GM10248 (cell line): ENCODE measurements at places on chromosomes 2 and 18.

GRCh38 chr18:69088973-69089372 is 291.1 kb downstream of the CCDC102B start:
- no peak for DNase-seq

DNA sequence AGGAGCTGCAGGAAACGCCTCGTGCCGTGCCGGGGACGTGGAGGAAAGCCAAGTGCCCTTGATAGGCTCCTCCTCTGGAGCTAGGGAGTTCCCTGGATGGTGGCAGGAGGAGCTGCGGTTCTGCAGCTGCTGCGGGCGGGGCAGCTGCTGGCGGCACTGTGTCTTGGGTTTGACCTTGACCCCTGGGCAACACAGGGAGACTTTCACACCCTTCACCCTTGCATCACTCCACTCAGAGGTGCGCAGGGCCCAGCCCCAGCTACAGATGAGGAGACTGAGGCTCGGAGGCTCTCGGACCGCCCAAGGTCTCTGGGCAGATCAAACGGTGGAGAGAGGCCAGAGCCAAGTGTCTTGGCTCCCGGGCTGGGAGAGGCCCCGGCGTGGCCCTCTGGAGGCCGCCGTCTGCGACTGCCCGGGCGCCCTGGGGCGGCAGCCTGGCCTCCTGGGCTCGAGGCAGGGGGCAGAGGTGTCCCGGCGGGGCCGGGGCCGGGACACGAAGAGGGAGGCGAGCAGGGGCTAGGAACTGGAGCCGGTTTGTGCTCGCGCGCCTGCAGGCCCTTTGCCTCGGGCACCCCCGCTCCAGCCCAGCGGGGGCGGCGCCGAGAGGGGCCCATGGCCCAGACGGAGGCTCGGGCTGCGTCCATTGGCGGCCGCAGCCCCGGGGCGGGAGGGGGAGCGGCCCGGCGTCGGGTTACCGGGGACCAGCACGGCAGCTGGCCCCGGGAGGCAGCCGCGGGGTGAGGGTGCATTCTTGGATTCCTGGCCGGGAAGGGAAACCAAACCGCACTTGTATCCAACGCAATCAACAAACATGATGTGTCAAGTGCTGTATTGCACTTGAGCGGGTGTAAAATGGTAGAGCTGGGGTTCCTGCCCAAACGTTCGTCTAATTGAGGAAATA is 129.6 kb upstream of the SLC1A4 start:
- DNase-seq, result peak; percentile 79

DNA sequence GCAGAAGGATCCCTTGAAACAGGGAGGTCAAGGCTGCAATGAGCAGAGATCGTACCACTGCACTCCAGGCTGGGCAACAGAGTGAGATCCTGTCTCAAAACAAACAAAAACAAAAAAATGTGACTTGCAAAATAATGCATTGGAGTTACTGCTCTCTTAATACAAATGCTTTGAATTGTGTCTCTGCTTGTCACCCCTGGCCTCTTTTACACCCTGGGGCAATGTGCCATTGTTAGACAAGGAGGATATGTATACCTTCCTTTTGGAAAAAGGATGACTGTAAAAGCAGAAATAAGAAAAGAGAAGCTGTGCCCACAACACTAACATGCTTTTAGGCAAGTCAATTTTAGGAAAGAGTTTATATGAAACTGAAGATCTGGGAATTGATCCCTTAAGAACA is 20.8 kb upstream of the C2orf74 start:
- no peak for DNase-seq

- DNase-seq, result no peak
Observed at GRCh38 chr2:104654811-104655210, 199.1 kb upstream of the POU3F3 start.

DNA sequence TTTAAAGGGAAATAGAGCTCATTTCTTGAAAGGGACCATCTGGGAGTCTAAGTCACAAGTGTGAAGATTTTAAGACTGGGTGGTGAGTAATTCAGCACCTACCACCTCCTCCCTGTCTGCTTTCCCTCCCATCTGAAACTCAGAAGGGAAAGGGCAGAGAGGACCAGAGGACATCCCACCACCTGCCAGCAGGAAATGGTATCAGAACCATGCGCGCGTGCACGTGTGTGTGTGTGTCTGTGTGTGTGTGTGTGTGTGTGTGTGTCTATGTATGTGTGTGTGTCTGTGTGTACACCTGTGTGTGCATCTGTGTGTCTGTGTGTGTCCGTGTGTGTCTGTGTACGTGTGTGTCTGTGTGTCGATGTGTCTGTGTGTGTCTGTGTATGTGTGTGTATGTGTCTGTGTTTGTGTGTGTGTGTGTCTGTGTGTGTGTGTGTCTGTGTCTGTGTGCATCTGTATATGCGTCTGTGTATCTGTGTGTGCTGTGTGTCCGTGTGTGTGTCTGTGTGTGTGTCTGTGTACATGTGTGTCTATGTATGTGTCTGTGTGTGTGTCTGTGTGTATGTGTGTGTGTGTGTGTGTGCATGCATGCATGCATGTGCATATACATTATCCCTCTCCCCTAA is 76.8 kb downstream of the ZFP36L2 start:
- DNase-seq, result no peak

- no peak for DNase-seq
Observed at GRCh38 chr2:238344035-238344434, 23.7 kb downstream of the TRAF3IP1 start.

GRCh38 chr2:138711812-138712211 is 68.4 kb downstream of the NXPH2 start:
- DNase-seq, result no peak

GRCh38 chr18:29449424-29449823 is 1272.5 kb upstream of the CDH2 start:
- DNase-seq, result no peak

DNA sequence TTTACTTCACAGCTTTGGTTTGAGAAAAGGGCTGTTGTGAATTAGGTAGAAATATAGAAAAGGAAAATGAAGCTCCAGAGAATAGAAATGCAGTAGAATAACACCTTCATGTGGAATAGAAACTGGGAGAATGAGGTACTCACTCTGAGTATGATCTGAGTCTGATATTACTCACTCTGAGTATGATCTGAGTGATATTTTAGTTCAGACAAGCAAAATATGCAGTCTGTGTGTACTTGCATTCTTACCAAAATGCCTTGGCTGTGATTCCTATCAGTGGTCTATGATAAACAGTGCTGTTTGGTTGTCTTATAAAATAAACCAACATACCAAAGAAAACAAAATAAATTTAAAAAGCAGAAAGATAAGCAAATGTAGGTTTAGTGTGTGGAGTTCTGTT is 487.6 kb downstream of the THSD7B start:
- DNase-seq, result no peak

DNA sequence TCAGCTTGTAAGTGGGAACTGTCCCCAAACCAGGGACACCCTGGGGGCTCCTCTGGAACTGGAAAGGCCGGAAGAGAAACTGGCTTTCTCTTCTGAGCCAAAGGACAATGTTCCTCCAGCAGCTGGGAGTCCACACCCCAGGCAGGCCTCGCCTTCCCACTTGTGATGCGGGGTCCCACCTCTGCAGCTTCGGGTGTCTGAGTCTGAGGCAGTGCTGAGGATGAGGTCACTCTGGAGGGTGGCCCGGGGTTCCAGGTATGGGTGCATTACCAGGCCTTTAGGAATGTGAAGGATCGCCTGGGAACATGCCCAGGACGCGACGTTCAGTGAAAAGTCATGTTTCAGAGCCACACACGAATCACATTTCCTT is 18.2 kb upstream of the BOK start:
- DNase-seq, result peak; percentile 21

DNA sequence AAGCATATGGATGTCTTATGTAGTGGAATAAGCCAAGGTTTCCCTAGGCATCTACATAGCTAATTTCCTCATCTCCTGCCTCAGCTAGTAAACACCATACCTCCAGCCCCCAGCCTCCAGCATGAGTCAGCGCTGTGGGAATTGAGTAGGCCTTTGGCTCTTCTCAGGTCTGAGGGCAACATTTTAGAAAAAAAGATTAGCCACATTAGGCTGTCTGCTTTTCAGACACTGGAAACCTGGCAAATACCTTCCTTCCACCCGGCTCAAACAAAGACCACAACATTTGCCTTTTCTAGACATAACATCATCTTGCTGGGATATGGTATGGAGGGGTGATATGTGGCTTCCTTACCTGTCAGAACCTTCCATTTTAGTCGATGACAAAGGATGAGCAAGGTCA is 6.1 kb upstream of the CCDC195 start:
- DNase-seq, result no peak

- DNase-seq, result no peak
Observed at GRCh38 chr2:309954-310510, 22.1 kb upstream of the ALKAL2 start.

DNA sequence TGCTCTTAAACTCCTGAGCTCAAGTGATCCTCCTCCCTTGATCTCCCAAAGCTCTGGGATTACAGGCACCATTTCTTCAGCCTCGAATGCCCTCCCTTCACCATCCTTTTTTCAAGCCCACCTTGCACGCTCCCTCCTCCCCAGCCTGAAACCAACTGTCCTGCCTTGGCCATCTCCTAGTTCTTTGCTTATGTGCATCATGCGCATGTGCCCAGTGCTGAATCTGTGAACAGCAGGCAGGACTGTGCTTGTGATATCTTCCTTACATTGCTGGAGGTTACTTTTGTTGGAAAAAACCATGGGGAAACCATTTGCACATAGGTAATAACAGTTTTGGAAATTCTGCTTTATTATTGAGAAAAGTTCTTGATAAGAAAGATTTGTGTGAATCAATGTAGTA is 30.2 kb upstream of the CETN1 start:
- DNase-seq, result no peak

DNA sequence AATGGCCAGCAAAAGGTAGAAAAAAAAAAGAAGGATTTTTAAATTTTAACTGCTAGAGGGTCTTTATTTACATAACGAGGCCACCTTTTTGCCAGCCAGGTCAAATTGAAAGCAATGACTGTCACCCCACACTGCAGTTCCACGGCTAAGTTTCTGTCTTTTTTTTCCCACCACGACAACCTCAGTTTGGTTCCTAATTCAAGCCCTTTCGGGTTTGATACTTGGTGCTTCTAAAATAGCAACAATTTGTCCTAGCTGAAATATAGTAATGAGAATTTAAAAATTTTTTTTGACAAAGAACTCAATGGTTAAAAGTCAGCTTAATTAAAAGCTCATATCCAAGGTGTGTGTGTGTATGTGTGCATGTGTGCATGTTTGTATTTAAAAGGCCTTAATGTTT is 16.4 kb upstream of the NMS start:
- DNase-seq, result no peak

- DNase-seq, result no peak
Observed at GRCh38 chr2:85648619-85649018, 19.4 kb downstream of the SFTPB start.

DNA sequence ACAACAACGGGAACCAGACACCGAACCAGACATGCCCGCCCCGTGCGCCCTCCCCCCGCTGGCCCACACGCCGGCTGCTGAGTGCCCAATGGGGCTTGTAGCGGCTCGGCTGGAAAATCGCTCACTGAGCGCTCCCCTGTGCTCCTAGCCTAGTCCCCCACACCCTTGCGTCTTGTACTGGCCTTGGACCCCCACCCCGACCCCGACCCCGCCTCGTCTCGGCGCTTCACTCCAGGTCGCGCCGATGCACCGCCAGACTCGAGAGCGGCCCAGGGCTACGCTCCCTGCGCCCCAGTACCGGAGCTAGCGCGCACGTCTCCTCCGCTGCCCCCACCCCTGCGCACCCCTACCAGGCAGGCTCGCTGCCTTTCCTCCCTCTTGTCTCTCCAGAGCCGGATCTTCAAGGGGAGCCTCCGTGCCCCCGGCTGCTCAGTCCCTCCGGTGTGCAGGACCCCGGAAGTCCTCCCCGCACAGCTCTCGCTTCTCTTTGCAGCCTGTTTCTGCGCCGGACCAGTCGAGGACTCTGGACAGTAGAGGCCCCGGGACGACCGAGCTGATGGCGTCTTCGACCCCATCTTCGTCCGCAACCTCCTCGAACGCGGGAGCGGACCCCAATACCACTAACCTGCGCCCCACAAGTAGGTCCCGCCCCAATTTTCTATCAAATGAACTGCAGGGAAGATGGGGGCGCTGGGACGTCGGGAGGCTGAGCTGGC is 1.5 kb downstream of the GAD1 start:
- no peak for DNase-seq

DNA sequence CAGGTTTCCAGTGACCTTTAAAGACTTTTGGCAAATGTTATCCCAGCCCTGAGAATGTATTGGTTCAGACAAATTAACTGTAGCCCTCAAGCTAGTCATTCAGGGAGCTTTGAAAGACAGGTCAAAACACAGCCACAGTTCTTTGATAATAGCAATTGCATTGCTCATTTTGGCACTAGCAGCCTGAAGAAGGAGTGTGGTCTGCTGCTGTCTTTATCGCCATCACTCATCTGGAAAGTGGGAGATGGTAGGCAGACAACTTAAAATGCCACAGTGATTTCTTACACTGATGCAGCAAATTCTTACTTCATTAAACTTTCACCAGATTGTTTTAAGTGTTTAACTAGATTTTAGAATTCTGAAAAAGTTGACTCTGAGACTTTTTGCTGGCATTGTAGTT is 47.2 kb downstream of the DOK6 start:
- no peak for DNase-seq

- no peak for DNase-seq
Observed at GRCh38 chr2:241363426-241363825, 7.3 kb downstream of the FARP2 start.

GRCh38 chr2:239552213-239552926 is 151.6 kb upstream of the HDAC4 start:
- no peak for DNase-seq

DNA sequence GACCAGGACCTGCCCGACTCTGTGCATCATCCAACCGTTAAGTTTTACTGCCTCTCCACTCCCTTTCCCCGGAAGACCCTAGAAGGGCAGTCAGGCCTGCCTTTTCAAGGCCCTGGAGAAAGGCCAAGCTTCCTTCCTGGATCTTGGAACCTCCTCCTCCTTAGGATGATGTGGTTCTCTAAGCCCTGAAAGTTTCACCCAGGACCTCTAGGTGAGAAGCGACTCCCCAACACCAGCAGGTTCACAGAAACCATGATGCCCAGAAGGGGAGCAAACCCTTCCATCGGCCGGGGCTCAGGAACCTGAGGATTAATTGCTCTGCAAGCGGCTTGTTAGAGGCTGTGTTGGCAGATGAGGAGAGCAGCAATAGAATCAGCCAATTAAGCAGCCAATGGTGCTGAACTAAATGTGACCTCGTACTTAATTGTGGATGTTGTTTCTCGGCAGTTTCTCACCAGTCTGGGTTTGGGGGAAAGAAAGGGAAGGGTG is 94.2 kb upstream of the FZD7 start:
- no peak for DNase-seq

DNA sequence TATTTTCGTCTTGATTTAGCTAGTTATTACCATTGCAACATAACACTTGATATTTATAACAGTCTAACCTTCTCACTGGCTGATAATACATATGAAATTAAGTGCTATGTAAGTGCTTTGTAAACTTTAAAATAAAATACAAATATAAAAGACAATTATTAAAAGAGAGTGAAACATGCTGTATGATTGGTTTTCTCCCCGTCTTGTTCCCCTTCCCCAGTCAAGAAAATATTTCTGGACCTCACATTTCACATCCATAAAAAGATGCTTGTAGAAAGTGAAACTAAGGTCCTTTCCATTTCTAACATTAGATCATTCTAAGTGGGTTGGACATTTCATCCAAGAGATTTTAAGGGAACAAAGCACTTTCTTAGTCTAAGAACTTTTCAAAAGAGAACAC is 310.2 kb upstream of the LRATD1 start:
- DNase-seq, result no peak

GRCh38 chr2:148483665-148484064 is 160.9 kb upstream of the EPC2 start:
- DNase-seq, result no peak
